ENCODE measurements at places on chromosomes 16 and 17. TPM values are rescaled to one million over a fixed set of nuclear protein-coding genes. Genes with fewer than 3 reads are reported as not detected.

Gene KRT31
- total RNA-seq, result not detected

Gene NLRC5
- total RNA-seq, result 0.18 TPM

Gene KIF18B
- total RNA-seq, result 4.2 TPM

Gene GCGR
- total RNA-seq, result 0.15 TPM

Gene MYL4
- 2,925 TPM for total RNA-seq

Gene NAGS
- total RNA-seq, result 6.1 TPM

Gene E4F1
- total RNA-seq, result 55.4 TPM

Gene KCNH4
- not detected for total RNA-seq

Gene ITGAD
- total RNA-seq, result not detected

Gene KREMEN2
- 3.9 TPM for total RNA-seq

Gene ANKS4B
- total RNA-seq, result not detected

Gene ARHGAP23
- 13.2 TPM for total RNA-seq

Gene TRAPPC2L
- total RNA-seq, result 30.9 TPM

Gene MRPL58
- 62.9 TPM for total RNA-seq

Gene MYH1
- total RNA-seq, result not detected

Gene DNAAF8
- 0.77 TPM for total RNA-seq

Gene LRRC75A
- 23.1 TPM for total RNA-seq

Gene FZD2
- 47.1 TPM for total RNA-seq

Gene CCL7
- total RNA-seq, result not detected

Gene SPNS2
- total RNA-seq, result 1.0 TPM

Gene TP53TG3D
- total RNA-seq, result not detected

Gene GRB2
- 113 TPM for total RNA-seq

Gene ABCC1
- total RNA-seq, result 17.7 TPM

Gene RNF227
- total RNA-seq, result 20.3 TPM

Gene TBC1D16
- total RNA-seq, result 37.5 TPM

Gene LRRC37A
- total RNA-seq, result 1.1 TPM

Gene KRT36
- total RNA-seq, result not detected

Gene HSPB9
- 0.67 TPM for total RNA-seq

Gene NFE2L1
- total RNA-seq, result 96.4 TPM

Gene HAP1
- 0.98 TPM for total RNA-seq

Gene OR1F1
- not detected for total RNA-seq

Gene SLC38A8
- not detected for total RNA-seq

Gene OR3A3
- total RNA-seq, result not detected

Gene MMP15
- 473 TPM for total RNA-seq

Gene CXCL16
- 0.60 TPM for total RNA-seq

Gene TLCD2
- total RNA-seq, result 2.1 TPM

Gene SOCS7
- 12.5 TPM for total RNA-seq

Gene CTNS
- total RNA-seq, result 21.1 TPM

Gene FCSK
- total RNA-seq, result 13.8 TPM

Gene SLC16A5
- 32.2 TPM for total RNA-seq

Gene NBR1
- total RNA-seq, result 50.1 TPM

Gene DLX4
- total RNA-seq, result 0.53 TPM

Gene SNX20
- total RNA-seq, result not detected

Gene CCL2
- 0.54 TPM for total RNA-seq

Gene DLX3
- total RNA-seq, result 0.14 TPM

Gene NPIPA2
- 2.1 TPM for total RNA-seq

Gene IL17C
- not detected for total RNA-seq

Gene KIAA0753
- 11.3 TPM for total RNA-seq

Gene KRT23
- not detected for total RNA-seq

Gene DPEP1
- 2.2 TPM for total RNA-seq

Gene PRR15L
- not detected for total RNA-seq

Gene TBC1D3C
- 4.0 TPM for total RNA-seq

Gene CASKIN1
- 15.5 TPM for total RNA-seq

Measured in cardiac muscle cell (in vitro differentiated cells and primary cell).